CD4-positive, alpha-beta T cell treated with Interleukin-6 at 100 ng/mL for 8 hours (primary cell): ENCODE measurements at places on chromosomes 7 and 10.

DNA sequence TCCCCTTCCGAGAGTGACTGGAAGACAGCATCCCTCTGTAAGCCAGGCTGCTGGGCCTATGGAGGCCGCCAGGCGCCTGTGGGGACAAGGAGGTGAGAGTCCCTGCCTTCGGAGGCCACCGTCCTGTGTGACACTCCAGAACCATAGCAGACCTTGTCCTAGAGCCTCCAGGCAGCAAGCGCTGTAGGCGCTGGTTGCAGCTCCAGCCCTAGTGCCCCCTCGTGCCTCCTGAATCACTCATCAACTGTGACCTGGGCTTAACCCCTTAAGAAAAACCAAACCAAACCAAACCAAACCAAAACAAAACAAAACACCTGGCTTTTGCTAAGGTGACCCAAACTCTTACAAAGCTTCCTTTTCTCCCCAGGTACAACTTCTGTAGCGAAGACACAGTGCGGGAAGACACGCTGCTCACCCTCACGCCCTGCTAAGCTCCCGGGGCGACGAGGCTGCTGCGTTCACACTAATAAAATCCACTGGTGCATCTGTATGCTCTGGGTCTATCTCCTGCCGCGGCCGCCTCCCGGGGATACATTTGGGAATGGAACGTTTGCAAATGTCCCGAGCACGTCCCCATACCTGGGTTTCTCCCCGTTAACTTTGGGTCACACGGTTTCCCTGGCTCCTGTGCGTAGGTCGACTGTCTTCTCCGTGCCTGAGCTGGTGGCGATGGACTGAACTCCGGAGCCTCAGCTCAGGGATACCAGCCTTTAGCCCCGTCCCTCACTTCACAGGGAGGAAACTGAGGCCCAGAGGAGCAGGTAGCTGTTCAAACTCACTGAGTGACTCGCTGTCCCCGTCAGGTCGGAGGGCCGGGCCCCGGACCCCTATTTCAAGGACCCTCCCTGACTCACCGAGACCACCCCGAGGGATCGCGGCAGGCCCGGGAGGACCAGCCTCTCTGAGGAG is 11.8 kb upstream of the PNLIPRP2 start:
- no peak for DNase-seq

DNA sequence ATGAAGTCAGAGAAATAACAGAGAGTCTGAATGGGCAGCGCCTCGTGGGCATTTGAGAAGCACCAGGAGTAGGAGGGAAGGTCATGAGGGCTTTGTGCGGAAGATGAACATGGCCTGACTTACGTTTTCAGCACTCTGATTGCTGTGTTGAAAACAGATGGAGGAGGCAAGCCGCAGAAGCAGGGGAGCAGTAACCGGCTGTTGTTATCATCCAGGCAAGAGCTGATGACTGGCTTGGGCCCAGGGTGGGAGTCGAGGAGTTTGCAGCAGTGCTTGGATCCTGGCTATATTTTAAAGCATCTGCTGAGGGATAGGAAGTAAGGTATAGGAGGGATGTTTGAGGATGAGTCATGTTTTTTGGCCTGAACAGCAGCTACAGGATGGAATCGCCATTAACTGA is 12.7 kb upstream of the PDLIM1 start:
- no peak for DNase-seq

DNA sequence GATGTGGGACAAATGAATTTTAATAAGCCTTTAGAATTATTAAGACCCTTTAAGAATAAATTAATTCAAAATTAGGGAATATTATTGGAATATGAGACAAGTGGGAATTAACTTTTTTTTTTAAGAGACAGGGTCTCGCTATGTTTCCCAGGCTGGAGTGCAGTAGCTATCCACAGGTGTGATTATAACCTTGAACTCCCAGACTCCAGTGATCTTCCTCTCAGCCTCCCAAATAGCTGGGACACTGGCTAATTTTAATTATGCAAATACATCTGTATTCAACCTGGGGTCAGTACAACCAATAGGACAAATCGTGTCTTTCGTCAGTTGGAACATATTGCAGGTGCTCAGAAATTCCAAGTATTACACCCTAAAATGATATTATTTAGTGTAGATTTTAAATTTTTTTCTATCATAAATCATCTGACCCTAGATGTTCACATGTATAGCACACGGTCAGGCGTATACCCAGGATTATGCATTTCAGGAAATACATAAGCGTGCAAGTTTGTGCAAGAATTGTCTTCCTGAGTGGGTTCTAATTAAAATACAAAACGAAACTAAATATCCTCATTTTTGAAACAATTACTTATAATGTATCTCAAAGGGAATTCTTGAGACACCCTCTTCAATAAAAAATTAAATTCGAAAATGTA is 1.2 kb downstream of the NT5C3A start:
- no peak for DNase-seq

- no peak for DNase-seq
Observed at GRCh38 chr7:30923774-30924413, 12.2 kb downstream of the AQP1 start.

DNA sequence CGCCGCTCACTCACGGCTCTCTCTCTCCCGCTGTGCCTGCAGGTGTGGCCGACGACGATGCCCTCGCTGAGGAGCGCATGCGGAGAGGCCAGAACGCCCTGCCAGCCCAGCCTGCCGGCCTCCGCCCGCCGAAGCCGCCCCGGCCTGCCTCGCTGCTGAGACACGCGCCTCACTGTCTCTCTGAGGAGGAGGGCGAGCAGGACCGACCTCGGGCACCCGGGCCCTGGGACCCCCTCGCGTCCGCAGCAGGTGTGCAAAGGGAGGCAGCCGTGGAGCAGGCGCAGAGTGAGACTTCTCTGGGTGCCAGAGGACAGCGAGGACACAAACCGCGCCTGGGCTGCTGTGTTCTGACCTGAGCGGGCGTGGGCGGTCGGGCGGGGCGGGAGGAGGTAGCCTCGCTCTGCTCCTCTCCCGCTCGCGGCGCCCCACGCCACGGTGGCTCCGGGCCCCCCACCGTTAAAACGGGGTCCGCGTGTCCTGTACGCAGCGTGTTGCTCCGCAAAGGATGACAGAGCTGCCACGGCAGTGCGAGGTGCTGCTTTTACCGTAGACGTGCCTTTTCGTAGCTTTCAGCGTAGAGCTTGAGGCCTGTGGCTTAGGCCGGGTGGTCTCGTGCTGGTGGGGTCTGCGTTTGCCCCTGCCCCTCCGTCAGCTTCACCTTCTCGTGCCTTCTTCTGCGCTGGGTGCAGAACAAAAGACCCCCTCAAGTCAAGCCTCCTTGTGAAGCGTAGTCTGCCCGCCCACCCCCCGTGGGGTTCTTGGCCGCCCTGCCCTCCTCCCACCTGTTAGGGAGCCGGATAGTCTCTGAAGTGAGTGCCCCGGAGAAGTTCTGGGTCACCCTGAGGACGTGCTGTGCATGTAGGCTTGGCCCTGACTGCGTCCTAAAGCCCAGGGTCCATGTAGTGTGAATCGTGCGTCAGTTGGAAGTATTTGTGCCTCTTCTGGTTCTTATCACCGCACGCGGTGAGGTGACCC is 73.2 kb downstream of the DNAJB6 start:
- DNase-seq: no peak

GRCh38 chr7:139403601-139404000 is 43.9 kb downstream of the LUC7L2 start:
- no peak for DNase-seq

DNA sequence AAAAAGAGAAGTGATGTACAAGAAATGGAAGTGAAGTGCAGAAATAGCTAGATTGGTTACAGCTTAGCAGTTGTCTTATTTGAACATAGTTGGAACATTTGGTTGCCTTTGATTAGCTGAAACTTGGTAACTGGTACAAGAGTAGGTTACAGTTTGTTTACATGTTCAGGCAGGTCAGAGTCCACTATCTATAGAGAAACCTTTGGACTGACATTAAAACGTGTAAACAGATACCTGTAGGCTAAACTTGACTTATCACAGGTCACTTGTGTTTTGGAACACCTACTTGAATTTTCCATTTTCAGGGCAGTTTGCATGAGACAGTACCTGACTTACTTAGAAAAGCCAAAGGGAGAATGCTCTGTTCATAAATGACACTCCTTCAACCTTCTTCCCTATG is 28.5 kb upstream of the CYP2C8 start:
- no peak for DNase-seq

- no peak for DNase-seq
Observed at GRCh38 chr10:127013691-127014473, 108.7 kb downstream of the DOCK1 start.
